IgD-negative memory B cell (primary cell): ENCODE measurements at places on chromosomes 2 and 18. TPM values are rescaled to one million over a fixed set of nuclear protein-coding genes. Genes with fewer than 3 reads are reported as not detected.

LDLRAD4 gene
- 5.1 TPM for polyA plus RNA-seq

BIN1 gene
- 175 TPM for polyA plus RNA-seq

ABCG5 gene
- not detected for polyA plus RNA-seq

MARCHF4 gene
- polyA plus RNA-seq, result not detected

SCN3A gene
- polyA plus RNA-seq, result 0.85 TPM

AOX1 gene
- not detected for polyA plus RNA-seq

GPR45 gene
- polyA plus RNA-seq, result not detected

ZNF142 gene
- polyA plus RNA-seq, result 21.1 TPM

CXCR1 gene
- 0.35 TPM for polyA plus RNA-seq

MYOM1 gene
- polyA plus RNA-seq, result 2.4 TPM

PPP4R1 gene
- 12.6 TPM for polyA plus RNA-seq

ARHGAP15 gene
- 190 TPM for polyA plus RNA-seq

ITGA4 gene
- polyA plus RNA-seq, result 129 TPM

C2orf15 gene
- polyA plus RNA-seq, result 2.0 TPM

GPR55 gene
- polyA plus RNA-seq, result 1.9 TPM

TMEM182 gene
- 8.9 TPM for polyA plus RNA-seq

NMUR1 gene
- 0.33 TPM for polyA plus RNA-seq

ZNF519 gene
- polyA plus RNA-seq, result 7.3 TPM

MEP1B gene
- 0.35 TPM for polyA plus RNA-seq

RNF152 gene
- polyA plus RNA-seq, result not detected

UGT1A10 gene
- not detected for polyA plus RNA-seq

HOXD4 gene
- polyA plus RNA-seq, result not detected

TXNDC2 gene
- polyA plus RNA-seq, result not detected
